Tongue (tissue), 3 donors: ENCODE measurements at places on chromosomes 4 and X.

GRCh38 chrX:34764852-34765361, 107.8 kb upstream of the TMEM47 start:
- no peak for DNase-seq

DNA sequence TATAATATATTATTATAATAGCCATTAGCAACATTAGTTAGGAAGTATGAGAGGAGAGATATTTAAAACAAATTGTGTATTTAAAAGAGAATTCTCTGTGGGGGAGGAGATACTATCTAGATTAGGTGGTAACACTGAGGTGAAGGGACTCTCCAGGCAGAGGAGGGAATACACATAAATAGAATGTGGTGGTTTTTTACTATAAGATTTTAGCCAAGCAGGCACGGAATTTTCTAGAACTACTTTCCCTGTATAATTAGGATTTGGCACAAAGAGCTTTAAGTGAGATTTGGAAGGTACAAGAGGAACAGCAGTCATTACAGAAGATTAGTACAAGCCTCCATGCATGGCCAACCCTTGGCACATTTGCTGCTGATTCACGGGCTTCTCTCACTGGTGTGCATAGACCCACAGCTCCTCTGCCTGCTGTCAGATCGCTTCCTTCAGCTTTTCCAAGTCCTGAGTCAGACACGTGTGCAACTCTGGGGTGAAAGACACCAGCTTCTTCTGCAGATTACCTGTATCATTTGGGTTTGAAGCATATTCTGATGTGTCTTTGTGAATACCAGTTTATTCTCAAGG, 685.5 kb downstream of the KCTD8 start:
- DNase-seq, result no peak

- DNase-seq, result no peak
Observed at GRCh38 chr4:80017125-80017854, 55.7 kb downstream of the ANTXR2 start.

DNA sequence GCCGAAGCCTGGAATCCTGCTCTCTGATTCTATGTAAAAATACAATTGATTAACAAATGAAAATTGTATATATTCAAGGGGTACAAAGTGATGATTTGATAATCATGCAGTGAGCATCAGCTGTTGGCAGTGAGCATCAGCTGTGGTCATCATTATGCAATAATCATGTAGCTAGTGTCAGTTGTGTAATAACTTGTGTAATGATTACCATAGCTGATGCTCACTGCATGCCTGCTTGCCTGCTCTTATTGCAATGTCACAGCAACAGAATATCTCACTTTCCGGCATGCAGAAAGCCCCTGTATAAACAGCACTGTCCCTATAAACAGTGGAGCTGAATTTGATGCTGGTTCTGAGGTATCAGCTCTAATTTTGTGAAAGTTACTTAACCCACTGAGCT, 46.8 kb downstream of the SULT1B1 start:
- no peak for DNase-seq

DNA sequence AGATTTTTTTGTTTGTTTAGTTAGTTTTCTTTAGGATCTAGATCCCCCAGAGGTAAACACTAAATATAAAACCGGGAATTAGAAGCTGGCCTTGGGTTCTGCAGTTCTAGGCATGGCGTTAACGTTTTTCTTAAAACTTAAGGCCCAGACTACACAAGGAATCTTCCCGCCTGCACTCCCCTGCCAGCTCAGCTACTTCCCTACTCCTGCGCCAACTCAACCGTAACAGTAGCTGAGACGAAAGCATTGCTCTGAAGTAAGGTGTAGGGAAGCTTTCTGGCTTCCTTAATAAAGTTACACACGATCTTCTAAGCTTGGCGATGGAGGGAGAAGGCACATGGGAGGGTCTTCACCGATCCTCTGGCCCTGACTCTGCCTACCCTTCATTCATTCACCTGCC, 37.1 kb downstream of the CPE start:
- DNase-seq, result no peak

GRCh38 chr4:22444813-22445212, 71.1 kb downstream of the ADGRA3 start:
- DNase-seq, result no peak

DNA sequence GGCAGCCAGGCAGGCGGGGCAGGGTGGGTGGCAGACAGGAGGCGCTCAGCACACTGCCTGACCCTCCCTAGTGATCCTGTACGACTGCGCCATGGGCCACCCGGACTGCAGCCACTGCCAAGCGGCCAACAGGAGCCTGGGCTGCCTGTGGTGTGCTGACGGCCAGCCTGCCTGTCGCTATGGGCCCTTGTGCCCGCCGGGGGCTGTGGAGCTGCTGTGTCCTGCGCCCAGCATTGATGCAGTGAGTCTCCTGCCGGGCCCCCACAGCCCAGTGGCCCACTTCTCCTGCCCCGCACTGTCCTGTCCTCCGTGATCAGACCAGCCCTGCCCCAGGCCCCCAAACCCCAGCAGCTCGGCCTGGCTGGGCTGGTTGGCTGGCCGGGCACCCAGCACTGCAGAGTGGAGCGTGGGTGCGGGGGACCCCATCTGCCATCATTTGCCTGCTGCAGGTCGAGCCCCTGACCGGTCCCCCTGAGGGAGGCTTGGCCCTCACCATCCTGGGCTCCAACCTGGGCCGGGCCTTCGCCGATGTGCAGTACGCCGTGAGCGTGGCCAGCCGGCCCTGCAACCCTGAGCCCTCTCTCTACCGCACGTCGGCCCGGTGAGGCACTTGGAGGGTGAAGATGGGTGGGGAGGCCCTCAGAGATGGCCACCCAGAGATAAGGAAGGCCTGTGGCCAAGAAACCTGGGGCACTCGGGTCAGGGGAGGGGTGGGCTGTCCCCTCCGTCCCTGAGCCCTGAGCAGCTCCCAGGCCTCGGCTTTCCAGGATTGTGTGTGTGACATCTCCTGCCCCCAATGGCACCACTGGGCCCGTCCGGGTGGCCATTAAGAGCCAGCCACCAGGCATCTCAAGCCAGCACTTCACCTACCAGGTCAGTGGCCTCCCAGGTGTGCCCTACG, 7.6 kb downstream of the PLXNB3 start:
- no peak for DNase-seq

DNA sequence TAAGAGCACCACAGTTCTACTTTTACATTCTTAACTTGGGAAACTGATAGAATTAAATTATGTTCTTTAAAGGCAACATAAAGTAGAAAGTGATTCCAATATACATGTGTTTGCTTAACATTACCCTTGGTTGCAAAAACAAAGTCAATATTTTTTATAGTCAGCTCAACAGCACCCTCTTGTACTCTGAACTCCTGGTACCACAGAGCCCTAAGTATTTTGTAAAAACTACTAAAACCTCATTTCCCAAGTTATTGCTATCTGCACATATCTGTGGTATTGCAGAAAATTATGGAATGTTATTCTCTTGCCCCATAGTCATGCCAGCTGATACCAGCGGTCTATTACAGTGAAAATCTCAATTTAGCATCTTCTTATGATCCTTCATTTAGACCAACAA, 2.9 kb downstream of the KIF4A start:
- DNase-seq, result no peak

DNA sequence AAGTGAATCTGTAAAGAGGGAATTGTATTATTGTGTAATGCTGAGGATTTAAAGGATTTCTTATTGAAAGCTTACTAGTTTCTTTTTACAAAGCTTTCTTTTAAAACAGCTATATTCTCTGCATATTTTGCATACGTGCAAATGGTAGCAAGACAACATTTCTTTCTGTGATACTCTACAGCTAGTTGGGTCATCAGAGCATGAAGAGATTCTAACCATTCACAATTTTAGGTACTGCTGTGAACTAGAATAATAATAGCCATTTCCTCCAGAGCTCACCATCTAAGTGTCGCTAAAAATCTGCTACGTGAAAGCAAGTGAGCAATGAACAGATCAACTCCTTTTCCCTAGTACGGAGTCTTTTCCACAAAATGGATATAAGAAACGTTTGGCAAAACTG, 37.3 kb downstream of the ARHGAP6 start:
- DNase-seq, result no peak

DNA sequence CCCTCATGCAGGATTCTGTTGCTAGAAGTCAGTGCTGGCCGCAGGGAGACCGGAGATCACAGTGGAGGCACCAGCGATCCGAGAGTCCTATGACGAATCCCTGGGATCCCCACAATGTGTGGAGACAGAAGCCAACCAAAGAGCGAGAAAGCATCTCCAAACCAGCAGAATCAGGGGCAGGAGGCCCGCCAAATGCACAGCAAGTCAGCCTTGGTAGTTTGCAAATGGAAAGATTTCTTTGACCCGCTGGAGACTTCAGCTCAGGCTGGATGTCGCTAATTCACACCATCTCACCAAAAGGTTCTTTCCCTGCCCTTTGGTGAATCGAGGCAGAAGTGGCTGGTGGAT, 505 bp upstream of the PKD2 start:
- no peak for DNase-seq

GRCh38 chr4:181950372-181951127, 292.7 kb upstream of the TENM3 start:
- DNase-seq, result no peak

GRCh38 chr4:85496933-85497332, 22.0 kb downstream of the ARHGAP24 start:
- peak; percentile 81 for DNase-seq
